ENCODE measurements at places on chromosomes 11 and 22.

DNA sequence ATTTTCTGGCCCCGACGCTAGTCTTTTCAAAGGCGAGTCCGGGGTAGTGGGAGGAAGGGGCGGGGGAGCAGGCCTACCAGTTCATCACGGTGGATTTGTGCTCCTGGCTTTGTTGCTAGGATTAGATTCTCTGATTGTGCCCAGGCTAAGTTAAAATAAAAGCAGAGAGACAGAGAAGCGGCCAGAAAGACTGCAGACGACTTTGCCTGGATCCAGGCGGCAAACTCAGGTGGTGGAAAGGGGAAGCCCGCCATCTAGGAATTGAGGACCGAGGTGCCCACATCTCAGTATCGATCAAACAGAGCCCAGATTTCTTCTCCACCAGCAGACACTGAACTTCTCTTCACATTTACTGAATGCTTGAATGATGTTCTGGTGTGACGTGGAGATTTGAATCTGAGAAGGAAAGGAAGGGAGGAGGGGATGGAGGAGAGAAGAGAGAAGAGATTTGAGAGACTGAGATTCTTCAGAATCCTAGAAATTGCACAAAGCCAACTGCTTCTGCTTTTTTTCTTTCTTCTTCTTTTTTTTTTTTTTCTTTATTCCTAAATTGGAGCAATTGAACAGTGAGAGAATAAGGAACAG, 2.7 kb downstream of the FAT3 start:
- DNase-seq: no peak

DNA sequence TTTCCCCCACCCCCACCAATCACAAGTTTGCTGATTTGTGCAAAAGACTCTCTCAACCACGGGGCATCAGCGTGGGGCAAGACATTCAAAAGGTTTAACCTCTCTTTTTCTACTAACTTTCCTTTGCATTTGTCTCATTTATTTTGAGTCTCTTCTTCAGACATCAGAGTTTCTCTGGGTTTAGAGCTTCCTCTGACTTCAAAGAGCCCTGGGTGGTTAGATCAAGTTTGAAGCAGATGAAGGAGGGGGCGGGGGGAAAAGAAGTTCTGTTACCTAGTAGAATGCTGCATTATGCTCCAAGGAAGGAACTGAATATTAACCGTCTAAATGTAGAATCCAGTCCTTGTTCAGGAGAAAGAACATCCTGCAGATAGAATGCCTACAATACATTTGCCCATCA, 24.5 kb downstream of the GAS2 start:
- no peak for DNase-seq

- no peak for DNase-seq
These were observed 66.0 kb downstream of the GRK3 start for GRCh38 chr22:25630447-25630846.

GRCh38 chr11:16846305-16846704, 107.9 kb downstream of the C11orf58 start:
- no peak for DNase-seq

- DNase-seq: no peak
These were observed 4.3 kb upstream of the CARNS1 start for GRCh38 chr11:67410984-67411784.

DNA sequence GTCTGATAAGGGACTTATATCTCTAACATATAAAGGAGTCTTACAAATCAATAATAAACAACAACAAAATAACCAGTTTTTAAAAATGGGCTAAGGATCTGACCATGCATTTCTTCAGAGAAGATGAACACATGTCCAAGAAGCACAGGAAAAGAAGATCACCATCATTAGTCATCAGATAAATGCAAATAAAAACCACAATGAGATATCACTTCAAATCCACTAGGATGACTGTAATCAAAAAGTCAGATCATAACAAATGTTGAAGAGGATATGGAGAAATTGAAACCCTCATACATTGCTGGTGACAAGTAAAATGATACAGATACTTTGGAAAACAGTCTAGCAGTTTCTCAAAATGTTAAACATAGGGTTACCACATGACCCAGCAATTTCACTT, 61.2 kb upstream of the MYOD1 start:
- DNase-seq: no peak

DNA sequence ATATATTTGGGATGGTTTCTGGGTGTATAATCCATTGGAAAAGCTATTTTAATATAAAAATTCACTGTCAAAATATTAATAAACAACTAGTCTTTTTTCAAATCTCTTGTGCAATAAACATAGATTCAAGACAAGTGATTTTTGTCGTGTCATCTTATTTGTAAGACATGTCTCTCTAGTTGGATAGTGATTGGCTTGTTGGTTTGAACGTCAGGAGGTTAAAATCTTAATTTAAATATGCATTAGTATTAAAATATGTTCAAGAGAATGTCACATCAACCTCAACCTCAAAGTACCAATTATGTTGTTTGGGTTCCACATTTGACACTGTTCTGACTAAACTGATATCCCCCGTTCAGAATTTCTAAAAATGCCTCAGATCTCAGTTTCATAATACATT, 287.6 kb downstream of the CASP12 start:
- DNase-seq: no peak
